SJCRH30 (cell line): ENCODE measurements at places on chromosomes 3 and 15. TPM values are rescaled to one million over a fixed set of nuclear protein-coding genes. Genes with fewer than 3 reads are reported as not detected.
A peak's percentile ranks its signal among the peaks of the same experiment; 100 is the strongest.

DNA sequence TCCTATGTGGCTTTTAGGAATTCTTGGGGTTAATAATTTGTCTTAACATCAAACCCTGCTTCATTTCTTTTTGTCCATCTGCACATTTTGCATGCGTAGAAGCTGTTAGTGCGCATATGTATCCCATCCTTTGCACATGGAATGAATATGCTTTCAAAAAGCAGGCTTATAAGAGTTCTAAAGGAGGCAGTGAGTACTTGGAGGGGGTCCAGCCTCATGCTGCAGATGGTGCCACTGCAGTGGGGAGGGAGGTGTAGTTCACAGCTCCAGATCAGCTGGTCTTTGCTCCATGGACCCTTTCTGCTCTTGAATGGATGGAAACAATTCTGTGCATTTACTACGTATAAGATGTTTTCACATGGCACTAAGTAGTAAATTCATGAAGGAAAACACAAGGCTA, 20.7 kb upstream of the SSR3 start:
- no peak for DNase-seq

DNA sequence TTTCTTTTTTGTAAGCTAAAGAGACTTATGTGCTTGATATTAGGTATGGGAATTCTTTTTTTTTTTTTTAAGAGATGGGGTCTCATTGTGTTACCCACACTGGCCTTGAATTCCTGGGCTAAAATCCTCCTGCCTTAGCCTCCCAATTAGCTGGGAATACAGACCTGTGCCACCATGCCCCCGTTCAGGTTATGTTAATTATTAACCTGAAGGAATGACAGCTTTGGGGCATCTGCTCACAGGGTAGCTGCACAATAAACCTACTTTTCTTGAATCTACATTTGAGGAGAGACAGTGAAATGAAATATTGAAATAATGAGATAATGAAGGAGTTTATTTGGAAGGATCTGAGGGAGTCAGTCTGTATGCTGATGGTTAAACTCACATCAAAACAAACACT, 158.2 kb upstream of the FAM3D start:
- DNase-seq = no peak

GRCh38 chr3:190526787-190527762, 13.2 kb downstream of the IL1RAP start:
- no peak for DNase-seq

DNA sequence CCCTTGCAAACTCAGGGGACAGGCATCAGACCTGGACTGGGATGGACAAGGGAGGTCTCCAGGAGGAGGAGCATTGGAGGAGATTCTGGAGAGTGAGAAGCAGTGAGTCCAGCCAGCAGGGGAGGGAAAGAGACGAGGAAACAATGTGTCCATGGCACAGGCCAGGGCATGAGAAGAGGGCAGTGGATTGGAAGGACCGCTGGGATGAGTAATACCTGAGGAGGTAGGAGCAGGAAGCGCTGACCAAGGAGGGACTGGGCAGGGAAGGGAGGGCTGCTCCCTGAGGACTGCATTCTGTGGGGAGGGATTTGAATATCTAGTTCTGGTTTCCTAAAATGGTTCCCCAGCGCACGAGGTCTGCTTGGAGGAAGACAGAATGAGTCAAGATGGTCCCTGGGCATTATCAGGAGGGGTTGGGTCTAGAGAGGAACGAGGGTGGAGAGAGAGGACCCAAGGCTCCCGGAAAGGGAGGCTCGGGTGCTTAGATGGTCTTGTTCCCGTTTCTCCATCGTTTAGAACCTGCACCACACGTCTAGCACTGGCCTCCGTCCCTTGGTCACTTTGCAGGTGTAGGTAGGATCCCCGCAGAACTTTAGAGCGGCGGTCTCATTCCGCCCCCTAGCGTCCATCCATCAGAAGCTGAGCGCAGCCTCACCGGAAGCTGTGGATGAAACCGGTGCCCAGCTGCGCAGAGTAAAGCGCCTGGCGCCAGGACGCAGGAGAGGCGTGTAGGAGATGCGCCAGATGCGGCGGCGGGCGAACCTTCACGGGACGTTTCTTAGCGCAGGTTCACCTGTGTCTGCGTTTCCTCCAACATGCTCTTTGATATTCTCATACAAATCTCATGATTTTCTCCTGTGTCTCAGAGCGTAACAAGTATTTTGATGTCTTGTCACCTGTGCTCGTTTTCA, 190.7 kb upstream of the NDN start:
- DNase-seq = peak; percentile 55

- no peak for DNase-seq
These were observed 99.2 kb downstream of the FHIT start for GRCh38 chr3:61152071-61152470.

DNA sequence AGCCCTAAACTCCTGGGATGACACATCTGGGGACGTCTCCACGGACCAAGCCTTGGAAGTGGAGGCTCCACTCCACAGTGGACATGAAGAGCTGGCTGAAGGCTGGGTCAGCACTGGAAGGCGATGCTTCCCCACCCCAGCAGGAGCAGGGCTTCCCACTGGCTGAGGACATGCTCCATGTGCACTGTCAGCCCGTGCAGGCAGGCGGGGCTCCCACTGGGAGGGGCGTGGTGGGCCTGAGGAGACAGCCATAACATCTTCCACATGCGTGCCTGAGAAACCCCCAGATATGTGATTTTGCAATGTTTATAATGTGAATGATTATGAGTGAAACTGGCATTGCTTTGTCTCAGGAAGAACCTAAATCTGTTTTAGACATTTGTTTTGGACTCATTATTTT, 231.3 kb downstream of the KLF13 start:
- DNase-seq = no peak

DNA sequence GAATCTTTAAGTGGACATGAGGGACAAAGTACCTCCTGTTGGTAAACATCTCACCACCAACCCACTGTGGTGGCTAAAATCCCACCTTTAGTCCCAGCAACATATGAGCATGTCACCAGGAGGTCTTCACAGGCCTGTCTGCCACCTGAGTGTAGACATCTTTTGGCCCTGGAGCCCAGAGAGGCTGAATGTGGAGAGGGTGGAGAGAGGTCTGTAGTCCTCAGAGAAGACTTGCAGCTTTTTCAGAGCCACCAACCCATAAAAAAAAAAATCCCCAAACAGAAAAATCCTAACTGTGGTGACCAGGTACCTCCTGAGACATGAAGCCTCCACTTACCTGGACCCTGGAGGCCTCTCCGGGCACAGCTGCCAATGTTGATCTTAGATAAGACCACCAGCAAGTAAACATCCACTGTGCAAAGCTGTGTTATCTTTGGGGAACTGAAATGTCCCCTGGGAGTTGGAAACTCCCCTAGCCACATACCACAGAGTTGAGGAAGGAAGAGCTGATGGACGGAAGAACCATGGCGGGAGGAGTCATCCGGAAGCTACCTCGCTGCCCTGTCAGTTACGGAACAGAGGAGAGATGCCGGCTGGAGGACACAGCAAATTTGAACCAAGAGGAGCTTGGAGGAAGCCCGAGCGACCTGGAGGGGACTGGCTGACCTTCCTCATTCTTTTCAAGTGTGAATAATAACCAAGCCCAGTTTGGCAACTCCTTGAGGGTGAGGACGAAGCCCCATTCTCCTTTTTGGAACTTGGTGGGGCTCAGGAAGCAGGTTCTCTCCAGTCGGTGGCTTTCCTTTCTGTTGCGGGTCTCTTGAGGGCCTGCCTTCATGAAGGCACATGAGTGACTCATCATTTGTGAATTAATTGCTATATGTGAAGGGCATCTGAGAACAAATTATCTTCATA, at the start of gene GHRL:
TSS of gene GHRL (minus strand) at position 443 of the 915 bp plus-strand sequence. CDS start 2,767 bp downstream, outside the sequence.
- DNase-seq = no peak

GRCh38 chr15:23074684-23075083, 35.3 kb upstream of the TUBGCP5 start:
- no peak for DNase-seq

GRCh38 chr3:73508330-73508954, 116.3 kb downstream of the PDZRN3 start:
- DNase-seq = peak; percentile 77

DNA sequence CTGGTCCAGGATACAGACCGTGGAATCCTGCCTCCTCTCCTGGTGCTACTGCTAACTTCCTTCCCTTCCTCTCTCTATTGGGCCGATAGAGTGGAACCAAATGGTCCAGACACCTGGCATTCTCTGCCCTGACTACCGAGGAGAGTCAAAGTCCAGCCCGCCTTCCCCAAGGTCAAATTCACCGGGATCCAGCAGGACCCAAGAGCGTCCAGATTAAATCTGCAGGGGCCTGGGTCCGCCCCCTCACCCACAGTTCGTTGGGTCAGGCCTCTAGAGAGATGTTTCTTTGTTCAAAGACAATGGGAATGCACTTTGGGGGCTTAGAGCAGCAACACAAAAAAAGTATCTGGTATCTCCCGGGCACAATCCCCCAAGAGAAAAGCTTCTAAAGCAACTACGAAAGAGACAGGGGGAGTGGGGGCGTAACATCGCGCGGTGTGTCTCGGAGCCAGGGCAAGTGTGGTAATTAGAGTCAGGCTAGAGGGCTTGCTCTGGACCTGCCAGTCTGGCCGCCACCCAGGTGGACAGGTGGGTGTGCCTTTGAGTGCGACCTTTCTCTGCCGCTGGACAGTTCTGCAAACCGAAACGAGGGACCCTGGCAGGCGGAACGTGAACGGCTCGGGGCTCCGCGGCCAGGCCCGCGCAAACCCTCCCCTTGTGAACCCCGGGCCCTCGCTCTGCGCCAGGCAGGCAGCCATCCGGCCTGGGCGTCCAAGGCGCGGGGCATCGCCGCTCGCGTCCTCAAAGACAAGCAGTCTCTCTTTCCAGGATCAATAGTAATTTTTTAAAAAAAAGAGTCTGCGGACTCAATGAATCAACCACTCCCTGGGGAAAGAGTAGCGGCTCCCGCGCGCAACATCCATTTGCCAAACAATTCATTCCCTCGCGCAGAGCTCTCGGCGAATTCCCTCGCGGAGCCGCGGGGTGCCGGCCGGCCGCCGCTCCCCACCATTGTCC, 806 bp downstream of the KLHL25 start:
- peak; percentile 45 for DNase-seq

GRCh38 chr15:45729141-45729540, 94.3 kb downstream of the SQOR start:
- DNase-seq = no peak

GRCh38 chr3:195183071-195183776, 87.7 kb downstream of the XXYLT1 start:
- DNase-seq = no peak

DNA sequence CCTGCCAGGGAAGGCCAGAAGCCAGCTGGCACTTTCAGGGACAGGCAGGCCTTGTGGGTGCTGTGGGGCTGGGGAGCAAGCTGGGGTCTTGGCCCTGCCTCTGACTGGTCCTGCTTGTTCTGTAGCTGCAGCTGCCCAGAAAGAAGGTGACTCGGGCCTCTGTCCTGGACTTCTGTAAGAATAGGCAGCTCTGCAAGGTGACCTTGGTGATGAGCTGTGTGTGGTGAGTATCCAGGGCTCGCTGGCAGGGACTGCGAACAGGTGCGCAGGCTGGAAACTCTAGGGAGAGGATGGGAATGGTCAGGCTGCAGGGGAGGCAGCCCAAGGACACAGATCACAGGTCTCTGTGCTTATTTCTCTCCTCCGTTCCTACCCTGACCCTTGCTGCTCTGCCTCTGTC, 31.2 kb downstream of the SLC22A14 start:
- DNase-seq = no peak

GRCh38 chr3:55519019-55519418, 31.9 kb upstream of the WNT5A start:
- DNase-seq = no peak

GRCh38 chr15:74172701-74173379, 670 bp upstream of the ISLR start:
- peak; percentile 78 for DNase-seq

DNA sequence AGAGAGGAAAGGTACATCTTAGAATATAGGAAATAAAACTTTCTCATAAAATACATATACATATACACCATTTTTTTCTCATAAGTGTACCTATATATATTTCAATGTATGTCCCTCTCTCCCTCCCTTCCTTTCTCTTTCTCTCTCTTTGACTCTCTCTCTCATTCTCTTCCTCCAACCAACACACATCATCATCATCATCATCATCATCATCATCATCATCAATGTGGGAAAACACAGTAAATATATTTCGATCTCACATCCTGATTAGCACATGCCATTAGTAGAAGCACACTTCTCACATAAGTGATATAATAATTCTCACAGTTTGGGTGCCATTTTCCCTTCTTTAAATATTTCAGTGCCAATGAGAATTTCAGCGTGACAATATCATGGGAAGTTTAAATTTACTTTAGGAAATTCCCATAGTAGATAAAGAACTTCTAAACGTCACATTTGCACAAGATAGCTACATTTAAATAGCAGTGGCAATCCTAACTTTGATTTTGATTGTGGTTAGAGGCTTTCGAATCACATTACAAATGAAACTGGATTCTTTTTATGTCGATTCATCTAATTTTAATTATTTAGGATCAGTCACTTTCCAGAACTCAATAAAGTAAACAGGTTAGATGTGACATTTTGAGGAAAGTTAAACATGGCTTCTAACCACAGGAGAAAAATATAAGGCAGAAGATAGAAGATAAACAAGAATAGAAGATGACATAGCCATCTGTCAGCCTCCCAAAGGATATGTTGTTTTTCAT, 33.0 kb upstream of the ACTC1 start:
- no peak for DNase-seq

- DNase-seq = no peak
These were observed 89.5 kb upstream of the UBE2E2 start for GRCh38 chr3:23113455-23114171.

DNA sequence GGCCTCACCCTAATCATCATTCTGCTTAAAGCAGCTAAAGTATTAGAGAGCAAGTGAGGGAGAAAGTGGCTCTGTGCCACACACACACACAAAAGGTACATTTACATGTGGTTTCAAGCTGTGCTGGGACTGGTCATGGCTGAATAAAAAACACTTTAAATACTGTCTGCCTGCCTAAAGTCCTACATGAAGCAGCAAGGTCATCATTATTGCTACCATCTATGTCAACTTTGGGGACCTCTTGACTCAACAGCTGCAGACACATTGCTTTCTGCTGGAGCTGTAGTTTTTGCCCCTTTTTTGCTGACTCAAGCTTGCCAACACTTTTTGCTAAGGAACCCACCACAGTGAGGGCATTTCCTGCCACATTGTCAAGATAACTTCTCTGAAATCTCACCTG, 1237.9 kb downstream of the ROBO2 start:
- DNase-seq = no peak

GRCh38 chr15:69119683-69120395, 40.6 kb upstream of the GLCE start:
- DNase-seq = no peak

- DNase-seq = no peak
These were observed 54.0 kb downstream of the PGBD4 start for GRCh38 chr15:34155859-34156258.

The NME9 gene
- total RNA-seq = 0.08 TPM in 1 of 2 replicates, not detected in the other

The C3orf49 gene
- not detected in 2 replicates for total RNA-seq

The IFT80 gene
- 25.4 and 30.4 TPM in 2 replicates for total RNA-seq

The EFHB gene
- total RNA-seq = 0.61 TPM in 1 of 2 replicates, not detected in the other

The RASL12 gene
- total RNA-seq = 0.08 TPM in 1 of 2 replicates, not detected in the other

The ARRDC4 gene
- total RNA-seq = 4.6 and 4.8 TPM in 2 replicates

The TGM4 gene
- not detected in 2 replicates for total RNA-seq

The GOLGA8R gene
- 0.28 and 0.69 TPM in 2 replicates for total RNA-seq

The SLC22A13 gene
- 0.08 and 0.10 TPM in 2 replicates for total RNA-seq

The HCLS1 gene
- 0.68 and 1.9 TPM in 2 replicates for total RNA-seq

The C3orf52 gene
- total RNA-seq = 13.7 and 15.5 TPM in 2 replicates

The C3orf33 gene
- 1.7 and 2.8 TPM in 2 replicates for total RNA-seq

The SLC2A2 gene
- total RNA-seq = not detected in 2 replicates
